T-cell (primary cell): ENCODE measurements at places on chromosomes 7 and 10. TPM values are rescaled to one million over a fixed set of nuclear protein-coding genes. Genes with fewer than 3 reads are reported as not detected.

DNA sequence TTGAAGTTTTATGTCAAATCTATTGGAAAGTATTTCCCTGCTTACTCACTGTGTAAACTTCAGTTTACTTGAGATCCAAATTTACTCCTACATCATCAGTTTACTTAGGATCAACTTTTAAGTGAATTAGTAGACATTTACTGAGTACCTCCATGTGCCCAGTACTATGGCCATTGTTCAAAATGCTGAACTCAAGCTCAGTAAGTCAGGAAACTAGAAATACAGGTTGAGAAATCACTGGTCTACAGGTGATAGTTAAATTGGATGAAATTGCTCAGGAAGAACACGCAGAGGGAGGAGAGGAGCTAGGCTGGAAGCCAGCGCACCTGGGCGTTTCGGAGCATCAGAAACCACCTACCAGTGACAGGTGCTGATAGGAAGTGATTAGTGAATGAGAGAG is 25.5 kb upstream of the EBLN1 start:
- no peaks in the 10 kb centered on the region for H3K27me3 ChIP-seq
- DNase-seq, result no peak
- no peaks in the 10 kb centered on the region for H3K36me3 ChIP-seq
- no peak overlapping the region for H3K27ac ChIP-seq
- no peaks in the 10 kb centered on the region for H3K4me1 ChIP-seq

- H3K27ac ChIP-seq, result no peak overlapping the region
- H3K27me3 ChIP-seq, result no peaks in the 10 kb centered on the region
- no peaks in the 10 kb centered on the region for H3K4me1 ChIP-seq
- H3K4me3 ChIP-seq, result no peak overlapping the region
- no peaks in the 10 kb centered on the region for H3K36me3 ChIP-seq
- DNase-seq, result no peak
These were observed 115.8 kb upstream of the SORCS1 start for GRCh38 chr10:107280293-107280692.

Gene CCL24
- total RNA-seq, result not detected

GRCh38 chr7:1855725-1856160 is 185.7 kb downstream of the ELFN1 start:
- H3K36me3 ChIP-seq, result peaks cover 2% of the 10 kb centered on the region
- H3K4me3 ChIP-seq, result no peak overlapping the region
- peaks cover 6% of the 10 kb centered on the region for H3K4me1 ChIP-seq
- DNase-seq, result no peak
- H3K27ac ChIP-seq, result no peak overlapping the region

Gene NUP42
- 27.6 TPM for total RNA-seq

DNA sequence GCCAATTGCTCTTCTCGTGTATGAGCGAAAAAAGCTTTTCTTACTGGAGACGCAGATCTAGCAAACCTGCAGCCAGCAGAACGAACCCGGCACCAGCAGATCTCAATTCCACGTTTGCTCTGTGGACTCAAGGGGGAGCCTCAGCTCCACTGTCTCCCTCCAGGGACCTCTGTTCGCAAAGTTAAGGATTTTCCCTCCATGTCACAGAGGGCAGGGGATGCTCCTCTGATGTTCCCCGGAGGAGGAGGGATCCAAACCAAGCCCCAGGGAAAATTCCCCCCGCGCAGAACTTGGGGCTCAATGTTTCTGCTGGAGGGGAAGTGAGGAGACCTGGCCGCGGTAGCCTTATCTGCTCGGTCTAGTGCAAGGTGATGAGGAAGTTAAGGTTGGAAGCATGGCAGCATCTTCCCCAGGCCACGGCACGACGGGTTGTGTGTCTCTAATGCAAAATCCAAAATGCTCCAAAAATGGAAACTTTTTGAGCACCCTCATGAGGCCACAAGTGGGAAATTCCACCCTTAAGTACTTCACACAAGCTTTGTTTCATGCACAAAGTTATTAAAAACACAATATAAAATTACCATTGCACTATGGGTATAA is 9.0 kb downstream of the IQCE start:
- no peak for DNase-seq
- no peak overlapping the region for H3K4me3 ChIP-seq
- H3K27ac ChIP-seq, result no peak overlapping the region
- peaks cover 9% of the 10 kb centered on the region for H3K4me1 ChIP-seq

DNA sequence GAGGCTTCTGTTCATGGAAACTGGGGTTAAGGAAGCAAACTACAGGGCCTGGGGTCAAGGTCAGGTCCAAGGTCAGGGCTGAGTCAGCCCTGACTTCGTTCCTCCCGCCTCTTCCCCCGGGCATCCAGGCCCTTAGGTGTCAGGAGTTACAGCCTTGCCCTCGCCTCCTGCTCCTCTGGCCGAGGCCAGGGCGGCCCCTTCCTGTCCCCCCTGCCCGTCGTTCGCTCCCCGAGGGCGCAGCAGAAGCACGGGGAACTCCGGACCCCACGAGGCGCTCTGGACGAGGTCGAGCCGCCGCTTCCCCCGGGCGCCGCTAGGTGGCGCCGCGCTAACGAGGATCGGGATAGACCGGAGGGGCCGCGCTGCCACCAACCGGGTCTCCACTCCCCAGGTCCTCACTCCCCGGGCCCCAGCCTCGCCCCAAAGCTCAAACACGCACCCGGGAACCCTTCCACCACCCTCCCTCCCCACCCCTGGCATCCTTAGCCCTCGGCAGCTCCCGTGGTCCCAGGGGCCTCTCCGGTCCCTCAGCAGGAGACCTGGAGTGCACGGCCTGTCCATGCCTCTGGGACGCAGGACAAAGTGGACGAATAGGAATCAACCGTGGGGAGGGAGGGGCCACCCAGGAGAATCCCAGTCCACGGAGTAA is 59.2 kb upstream of the MYL10 start:
- no peak overlapping the region for H3K27ac ChIP-seq
- H3K4me1 ChIP-seq, result no peaks in the 10 kb centered on the region
- H3K36me3 ChIP-seq, result no peaks in the 10 kb centered on the region
- no peaks in the 10 kb centered on the region for H3K27me3 ChIP-seq

- H3K27me3 ChIP-seq, result no peaks in the 10 kb centered on the region
- no peak overlapping the region for H3K4me3 ChIP-seq
- no peaks in the 10 kb centered on the region for H3K4me1 ChIP-seq
- DNase-seq, result no peak
- no peak overlapping the region for H3K27ac ChIP-seq
These were observed 214.6 kb upstream of the PFKP start for GRCh38 chr10:2852574-2853323.

Gene IGFBP1
- not detected for total RNA-seq

Gene MLXIPL
- total RNA-seq, result 0.30 TPM

Gene HSPA12A
- 0.53 TPM for total RNA-seq

DNA sequence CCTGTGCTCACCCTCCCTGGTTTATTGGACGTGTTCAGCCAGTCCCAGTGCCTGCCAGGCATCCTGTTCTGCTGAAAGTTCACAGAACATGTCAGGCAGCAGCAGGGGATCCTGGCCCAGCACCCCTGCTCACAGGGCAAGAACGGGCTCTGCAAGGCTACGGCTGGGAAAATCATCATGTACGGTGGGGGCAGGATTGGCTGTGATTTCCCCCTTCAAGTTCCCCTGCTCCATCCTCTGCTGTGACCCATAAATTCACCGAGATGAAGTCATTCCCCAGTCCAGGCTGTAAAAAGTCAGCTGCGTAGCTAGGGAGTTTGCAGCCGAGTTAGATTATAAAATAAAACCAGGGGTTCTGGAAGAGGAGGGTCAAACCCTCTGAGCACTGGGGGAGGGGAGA is 484.1 kb upstream of the ZMIZ1 start:
- no peak for DNase-seq
- H3K27ac ChIP-seq, result no peak overlapping the region
- no peaks in the 10 kb centered on the region for H3K4me1 ChIP-seq
- no peaks in the 10 kb centered on the region for H3K36me3 ChIP-seq
- no peaks in the 10 kb centered on the region for H3K27me3 ChIP-seq
- no peak overlapping the region for H3K4me3 ChIP-seq

DNA sequence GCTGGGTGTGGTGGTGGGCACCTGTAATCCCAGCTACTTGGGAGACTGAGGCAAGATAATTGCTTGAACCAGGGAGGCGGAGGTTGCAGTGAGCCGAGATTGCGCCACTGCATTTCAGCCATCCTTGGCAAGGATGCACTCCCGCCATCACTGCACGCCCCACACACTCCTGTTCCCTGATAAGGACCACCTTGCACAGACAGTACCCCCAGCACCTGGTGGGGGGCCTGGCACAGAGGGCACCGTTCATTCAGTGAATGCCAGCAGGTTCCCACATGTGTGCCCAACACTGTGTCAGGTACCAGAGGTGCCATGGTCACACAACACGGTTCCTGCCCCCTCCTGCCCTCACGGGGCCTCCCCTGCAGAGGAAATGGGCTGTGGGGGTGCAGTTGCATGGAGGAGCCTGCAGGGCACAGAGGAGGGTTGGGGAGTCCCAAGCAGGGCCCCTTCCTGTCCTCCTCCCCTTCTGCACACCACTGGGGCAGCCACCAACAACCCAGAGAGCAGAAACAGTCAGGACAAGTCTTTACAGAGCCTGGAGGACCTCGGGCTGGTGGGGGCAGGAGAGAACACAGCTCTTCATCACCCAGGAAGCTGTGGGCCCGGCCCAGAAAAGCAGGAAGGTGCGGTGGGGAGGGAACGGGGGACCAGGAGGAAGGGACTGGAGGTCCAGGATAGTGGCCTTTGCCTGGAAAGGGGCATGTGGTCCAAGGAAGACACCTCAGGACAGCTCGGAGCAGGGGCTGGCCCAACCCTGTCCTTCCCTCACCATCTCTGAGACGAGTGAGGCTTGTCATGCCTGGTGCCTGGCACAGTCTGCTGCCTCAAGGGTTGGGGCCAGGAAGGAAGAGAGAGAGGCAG is 7.1 kb downstream of the CRYGN start:
- H3K36me3 ChIP-seq, result no peaks in the 10 kb centered on the region
- DNase-seq, result peak; percentile 56
- peaks cover 63% of the 10 kb centered on the region for H3K4me1 ChIP-seq
- H3K27me3 ChIP-seq, result no peaks in the 10 kb centered on the region
- H3K4me3 ChIP-seq, result no peak overlapping the region

DNA sequence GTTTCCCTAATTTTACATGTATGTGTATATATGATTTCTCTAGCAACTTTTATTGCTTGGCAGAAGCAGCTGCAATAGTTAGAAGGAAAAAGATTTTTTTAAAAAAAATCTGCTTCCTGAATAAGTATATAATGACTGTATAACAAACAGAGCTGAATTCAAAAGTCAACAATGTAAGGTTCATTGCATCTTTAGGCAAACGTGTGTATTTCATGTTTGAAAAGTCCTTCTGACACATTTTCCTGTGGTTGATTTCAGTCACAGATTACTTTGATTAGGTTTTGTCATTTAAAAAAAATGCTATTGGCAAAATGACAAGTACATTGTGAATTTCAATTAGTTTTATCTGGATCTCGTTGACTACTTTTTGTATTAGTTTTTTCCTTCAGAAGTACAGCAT is 231.0 kb downstream of the CSTF2T start:
- H3K27ac ChIP-seq, result no peak overlapping the region
- H3K36me3 ChIP-seq, result no peaks in the 10 kb centered on the region
- no peaks in the 10 kb centered on the region for H3K4me1 ChIP-seq
- no peak for DNase-seq
- no peak overlapping the region for H3K4me3 ChIP-seq
- no peaks in the 10 kb centered on the region for H3K27me3 ChIP-seq

- no peaks in the 10 kb centered on the region for H3K36me3 ChIP-seq
- no peak overlapping the region for H3K4me3 ChIP-seq
- H3K27ac ChIP-seq, result no peak overlapping the region
- DNase-seq, result no peak
- H3K27me3 ChIP-seq, result no peaks in the 10 kb centered on the region
- no peaks in the 10 kb centered on the region for H3K4me1 ChIP-seq
These were observed 415.1 kb downstream of the PAXIP1 start for GRCh38 chr7:154587792-154588191.

Gene CDH23
- total RNA-seq, result 7.8 TPM

- no peaks in the 10 kb centered on the region for H3K4me1 ChIP-seq
- peaks cover 14% of the 10 kb centered on the region for H3K27me3 ChIP-seq
- H3K36me3 ChIP-seq, result no peaks in the 10 kb centered on the region
- no peak overlapping the region for H3K27ac ChIP-seq
These were observed 80.6 kb upstream of the TBX20 start for GRCh38 chr7:35334506-35334905.

GRCh38 chr7:22386206-22386858 is 29.4 kb upstream of the RAPGEF5 start:
- no peak overlapping the region for H3K4me3 ChIP-seq
- DNase-seq, result no peak
- no peak overlapping the region for H3K27ac ChIP-seq
- H3K36me3 ChIP-seq, result no peaks in the 10 kb centered on the region
- H3K4me1 ChIP-seq, result no peaks in the 10 kb centered on the region

GRCh38 chr7:24968165-24968564 is 11.8 kb downstream of the OSBPL3 start:
- H3K27ac ChIP-seq, result no peak overlapping the region
- no peak overlapping the region for H3K4me3 ChIP-seq
- peaks cover 18% of the 10 kb centered on the region for H3K4me1 ChIP-seq
- no peaks in the 10 kb centered on the region for H3K36me3 ChIP-seq
- H3K27me3 ChIP-seq, result no peaks in the 10 kb centered on the region

DNA sequence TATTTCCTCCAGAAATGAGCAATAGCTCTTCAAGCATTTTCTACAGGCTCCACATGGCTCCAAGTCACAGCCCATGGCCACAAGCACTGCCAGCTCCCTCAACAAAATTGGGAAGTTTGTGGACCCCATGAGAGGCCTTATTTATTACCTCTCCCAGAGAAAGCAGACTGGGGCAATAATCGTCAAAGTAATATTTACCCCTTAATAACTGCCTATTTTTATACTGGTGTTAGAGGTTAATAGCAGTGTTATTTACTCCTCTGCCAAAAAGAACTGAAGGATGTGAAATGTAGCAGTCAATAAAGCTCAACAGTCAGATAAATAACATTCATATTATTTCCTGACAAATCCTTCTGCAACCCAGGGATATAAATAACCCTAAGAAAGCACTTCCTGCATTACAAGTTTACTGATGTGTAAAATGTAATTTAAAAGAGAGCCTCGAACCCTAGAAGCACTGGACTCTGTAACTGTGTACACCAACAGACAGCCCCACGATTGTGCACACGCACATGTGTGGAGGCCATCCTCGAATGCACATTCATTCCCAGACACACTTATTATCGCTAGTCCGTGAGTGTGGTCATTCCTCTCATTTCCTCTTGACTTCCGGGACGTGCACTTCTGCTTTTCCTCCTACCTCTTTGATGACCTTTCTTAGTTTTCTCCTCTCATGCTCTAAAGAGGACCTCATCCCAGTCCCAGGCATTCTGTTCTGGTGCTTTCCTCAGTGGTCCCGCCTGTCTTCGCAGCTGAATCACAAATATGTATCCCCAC is 157.4 kb downstream of the EVX1 start:
- H3K27me3 ChIP-seq, result no peaks in the 10 kb centered on the region
- no peaks in the 10 kb centered on the region for H3K36me3 ChIP-seq

GRCh38 chr7:90236721-90237289 is 8.2 kb upstream of the CFAP69 start:
- no peaks in the 10 kb centered on the region for H3K4me1 ChIP-seq
- H3K27ac ChIP-seq, result no peak overlapping the region
- H3K36me3 ChIP-seq, result no peaks in the 10 kb centered on the region
- no peak for DNase-seq

Gene FAM25A
- not detected for total RNA-seq

Gene ACTL6B
- total RNA-seq, result not detected
